ENCODE measurements at places on chromosomes 5 and 9. TPM values are rescaled to one million over a fixed set of nuclear protein-coding genes. Genes with fewer than 3 reads are reported as not detected.

The LCN1 gene
- not detected for total RNA-seq

The FOXD4L3 gene
- total RNA-seq, result not detected

The LCN15 gene
- total RNA-seq, result not detected

The DDX4 gene
- 0.12 TPM for total RNA-seq

The N4BP3 gene
- 1.1 TPM for total RNA-seq

The AGXT2 gene
- not detected for total RNA-seq

The ISL1 gene
- not detected for total RNA-seq

DNA sequence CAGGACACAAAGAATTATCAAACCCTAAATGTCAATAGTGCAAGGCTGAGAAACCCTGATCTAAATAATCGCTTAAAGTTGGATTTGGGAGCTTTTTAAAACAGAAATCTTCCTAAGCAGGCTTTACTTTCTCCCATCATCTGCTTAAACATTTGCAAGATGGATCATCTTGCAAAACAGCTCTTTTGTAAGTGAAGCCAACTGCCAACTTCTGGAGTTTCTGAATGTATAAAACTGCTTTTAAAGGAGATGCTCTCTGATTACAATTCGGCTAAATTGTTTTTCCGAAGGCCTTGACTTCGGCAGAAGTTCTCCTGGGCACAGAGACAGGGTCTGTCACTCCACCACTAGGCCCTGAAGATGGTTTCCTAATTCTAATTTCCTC lies 1.3 kb downstream of the PTPN3 start:
- no peak for DNase-seq

- DNase-seq, result no peak
Observed at GRCh38 chr5:32628049-32628844, 42.9 kb downstream of the SUB1 start.

GRCh38 chr9:82148901-82149461 lies 160.4 kb downstream of the SPATA31D1 start:
- DNase-seq, result no peak

DNA sequence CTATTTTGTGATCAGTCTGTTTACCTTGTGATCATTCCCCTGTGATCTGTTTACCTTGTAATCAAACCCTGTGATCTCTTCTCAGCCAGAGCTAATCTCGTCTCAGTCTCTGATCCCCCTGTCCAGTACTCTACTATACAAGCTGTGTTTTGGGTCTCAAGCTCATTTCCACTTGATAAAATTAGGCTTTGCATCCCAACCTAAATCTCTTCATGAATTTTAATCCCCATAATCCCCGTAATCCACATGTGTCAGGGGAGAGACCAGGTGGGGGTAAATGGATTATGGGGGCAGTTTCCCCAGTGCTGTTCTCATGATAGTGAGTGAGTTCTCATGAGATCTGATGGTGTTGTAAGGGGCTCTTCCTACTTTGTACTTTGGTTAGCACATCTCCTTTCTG lies 157.2 kb downstream of the PRR16 start:
- no peak for DNase-seq

DNA sequence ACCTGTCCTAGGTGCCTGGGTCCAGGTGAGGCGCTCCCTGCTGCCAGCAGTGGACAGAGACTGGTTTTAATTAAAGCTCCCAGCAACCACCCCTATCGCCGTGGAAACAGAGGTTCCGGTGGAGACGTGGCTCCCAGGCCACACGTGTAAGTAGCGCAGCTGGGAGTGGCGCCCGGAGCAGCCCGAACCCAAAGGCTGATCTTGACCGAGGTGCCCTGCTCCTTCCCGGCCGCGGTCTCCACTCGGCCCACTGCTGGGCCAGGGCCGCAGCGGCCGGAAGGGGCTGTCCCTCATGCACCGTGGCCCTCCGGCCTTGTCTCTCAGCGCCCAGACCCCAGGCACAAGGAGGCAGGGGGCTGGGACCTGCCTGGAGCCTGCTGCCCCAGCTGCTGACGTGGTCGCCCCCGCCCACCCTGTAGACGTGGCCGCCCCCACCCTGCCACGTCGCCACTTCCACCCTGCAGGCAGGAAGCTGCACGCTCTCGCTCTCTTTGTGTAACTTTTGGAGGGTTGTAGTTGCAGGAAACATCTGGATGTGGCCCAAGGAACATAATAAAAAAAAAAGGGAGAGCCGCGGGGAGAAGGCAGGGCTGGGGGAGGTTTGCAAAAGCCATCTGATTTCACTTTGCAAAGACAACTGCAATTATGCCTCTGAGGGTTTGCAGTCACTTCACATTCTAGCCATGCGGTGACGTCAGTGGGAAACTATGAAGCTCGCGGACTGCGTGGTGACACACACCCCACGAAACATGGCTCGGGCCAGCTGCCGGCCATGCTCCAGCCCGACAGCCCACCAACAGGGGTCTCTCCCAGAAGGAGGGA lies 129.9 kb downstream of the RXRA start:
- peak; percentile 83 for DNase-seq

DNA sequence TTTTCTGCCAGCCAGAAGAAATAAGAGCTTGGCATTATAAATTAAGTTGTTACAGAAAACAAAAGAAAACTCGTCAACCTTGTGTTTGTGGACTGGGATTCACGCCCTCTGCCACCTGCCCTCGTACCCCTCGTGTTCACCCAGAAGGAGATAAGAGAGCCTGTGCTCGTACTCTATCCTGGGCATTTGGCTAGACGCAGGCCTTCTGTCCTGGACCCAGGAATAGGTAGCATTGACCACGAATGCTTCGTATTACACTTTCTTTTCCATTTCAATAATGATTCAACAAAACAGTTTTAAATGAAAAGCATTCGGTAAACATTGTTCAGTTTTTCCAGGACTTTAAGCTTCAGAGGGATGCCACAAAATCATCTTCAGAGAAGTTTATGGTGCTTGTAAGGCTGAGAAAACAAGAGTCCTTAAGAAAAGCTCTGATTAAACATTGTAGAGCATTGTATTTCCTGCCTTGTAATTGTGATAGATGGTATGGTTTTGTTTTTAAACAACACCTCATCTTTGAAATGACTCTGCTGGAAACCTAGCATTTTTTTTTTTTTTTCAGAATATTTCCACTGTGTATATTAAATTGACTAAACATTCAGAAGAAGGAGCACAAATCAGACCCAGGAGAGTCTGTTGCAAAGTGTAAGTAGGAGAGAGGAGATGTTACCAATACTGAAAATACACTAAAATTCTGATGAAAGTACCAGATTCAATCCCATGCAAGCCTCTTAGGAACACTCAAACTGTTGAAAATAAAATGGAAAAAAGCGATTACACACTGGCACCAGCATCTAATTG lies 27.6 kb downstream of the MTX3 start:
- no peak for DNase-seq

DNA sequence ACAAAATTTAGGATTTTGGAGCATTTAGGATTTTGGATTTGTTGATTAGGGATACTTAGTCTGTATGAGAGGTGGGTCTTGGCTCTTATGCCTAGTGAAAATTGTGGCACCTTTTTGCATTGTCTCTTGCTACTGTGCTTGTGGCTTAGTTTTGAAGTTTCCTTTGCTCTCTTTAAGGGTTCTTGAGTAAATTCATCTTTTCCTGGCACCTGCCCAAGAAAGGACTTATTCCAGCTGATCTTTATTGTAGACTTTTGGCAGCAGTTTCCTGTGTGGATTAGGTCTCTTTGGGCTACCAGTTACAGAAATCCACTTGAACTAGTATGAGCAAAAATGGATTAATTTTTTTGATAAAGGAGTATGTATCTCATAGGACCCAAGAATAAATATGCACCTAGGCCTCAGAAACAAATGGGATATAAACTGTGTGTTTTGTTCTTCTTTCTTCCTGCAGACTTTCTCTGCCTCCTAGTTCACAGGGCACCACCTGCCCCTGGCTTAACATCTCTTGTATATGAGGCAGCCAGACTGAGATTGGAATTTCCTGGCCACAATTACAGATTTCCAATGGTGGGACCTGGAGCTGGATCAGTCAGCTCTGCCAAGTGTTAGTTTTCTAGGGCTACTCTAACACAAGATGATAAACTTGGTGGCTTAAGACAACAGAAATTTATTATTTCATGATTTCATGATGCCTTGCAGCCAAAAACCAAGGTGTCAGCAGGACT lies 44.6 kb downstream of the FOCAD start:
- DNase-seq, result no peak

GRCh38 chr9:86764671-86765343 lies 182.5 kb downstream of the GAS1 start:
- no peak for DNase-seq

DNA sequence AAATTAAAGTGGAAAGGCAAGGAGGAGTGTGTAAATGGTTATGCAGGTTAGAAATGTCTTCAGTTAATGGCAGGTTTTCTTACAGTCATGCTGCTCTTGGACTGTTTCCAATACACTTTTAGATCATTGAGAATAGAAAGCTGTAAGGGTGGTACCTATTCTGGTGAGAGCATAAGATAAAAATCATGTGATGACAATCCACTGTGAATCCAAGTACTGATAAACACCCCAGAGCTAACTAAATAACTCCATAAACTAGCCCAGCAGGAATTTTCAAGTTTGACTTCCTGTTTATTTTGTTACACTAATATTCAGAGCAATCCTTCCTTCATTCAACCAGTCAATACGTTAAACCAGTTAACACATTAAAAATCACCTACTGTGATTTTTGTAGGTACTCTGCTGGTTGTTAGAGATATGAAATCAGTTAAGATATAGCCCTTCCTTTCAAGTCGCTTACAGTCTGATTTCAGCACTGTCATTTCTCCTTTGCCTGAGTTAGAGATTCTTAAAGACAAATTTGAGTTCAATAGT lies 22.6 kb downstream of the VCAN start:
- DNase-seq, result no peak

DNA sequence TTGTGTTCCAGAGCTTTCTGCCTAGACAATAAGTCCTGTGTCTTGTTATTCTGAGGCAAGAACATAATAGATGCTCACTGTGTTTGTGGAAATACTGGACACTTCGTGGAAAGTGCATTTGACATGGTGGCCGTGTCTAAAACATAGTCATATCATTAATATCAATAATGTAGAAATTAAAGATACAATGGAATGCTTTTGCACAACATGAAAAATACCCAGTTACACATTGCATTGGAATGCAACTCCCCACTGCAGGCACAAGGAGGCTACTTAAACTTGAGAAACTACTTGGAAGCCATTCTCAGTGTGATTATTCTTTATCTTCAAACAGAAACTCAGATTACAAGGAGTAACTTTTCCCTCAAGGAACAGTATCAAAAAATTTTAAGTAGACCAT lies 145.3 kb upstream of the ZNF462 start:
- no peak for DNase-seq

DNA sequence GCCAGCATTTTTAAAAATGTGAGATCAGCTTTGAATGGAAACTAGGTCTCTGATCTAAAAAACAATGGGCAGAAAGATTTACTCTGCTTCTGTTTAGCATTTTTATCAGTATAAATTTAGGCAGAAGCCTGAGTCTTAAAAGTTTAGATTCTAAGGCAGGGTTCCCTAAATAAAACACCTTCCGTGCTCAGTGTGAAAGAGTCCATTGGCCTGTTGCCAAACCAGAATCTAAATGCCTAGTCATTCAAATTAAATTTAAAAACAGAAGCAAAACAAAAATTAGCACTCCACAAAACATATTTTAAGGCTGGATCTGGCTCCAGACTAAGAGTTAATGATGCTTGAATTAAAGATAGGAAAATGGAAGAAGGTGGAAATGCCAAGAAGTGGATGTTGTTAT lies 4.5 kb downstream of the TYRP1 start:
- DNase-seq, result no peak

DNA sequence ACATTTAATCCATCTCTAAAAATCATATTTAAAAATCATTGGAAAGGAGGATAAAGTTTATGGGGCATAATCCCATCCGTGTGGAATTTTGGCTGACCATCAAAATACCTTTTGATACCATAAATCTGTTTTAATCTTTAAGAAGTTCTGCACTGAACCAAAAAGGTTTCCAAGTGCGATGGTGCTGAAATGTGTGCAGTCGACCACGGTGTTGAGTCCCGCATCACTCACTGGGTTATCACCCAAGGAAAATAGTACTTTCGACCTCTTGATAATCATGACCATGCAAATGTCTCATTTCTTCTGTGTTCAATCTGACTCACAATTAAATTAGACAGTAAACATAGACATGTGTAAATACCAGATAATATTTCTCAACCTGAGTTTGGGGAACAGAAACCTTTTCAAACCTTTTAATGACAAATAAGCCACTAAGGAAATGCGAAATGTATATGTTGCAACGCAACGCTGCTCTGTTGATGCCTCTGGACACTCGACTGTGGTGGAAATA lies 62.0 kb upstream of the CDH6 start:
- DNase-seq, result no peak

GRCh38 chr5:4130819-4131218 lies 535.2 kb downstream of the IRX1 start:
- DNase-seq, result no peak

- DNase-seq, result no peak
Observed at GRCh38 chr5:132825033-132825833, 5.2 kb downstream of the SHROOM1 start.

GRCh38 chr9:96412174-96412913 lies 5.8 kb downstream of the ZNF367 start:
- DNase-seq, result no peak

GRCh38 chr5:148825716-148826052 lies 727 bp upstream of the ADRB2 start:
- DNase-seq, result no peak

All from activated CD8-positive, alpha-beta memory T cell treated with anti-CD3 and anti-CD28 coated beads, Interleukin-2, amount 10 ng/mL, durations not matched to agents 7 days and 5 days (primary cell).